ENCODE measurements at places on chromosomes 11 and 22. TPM values are rescaled to one million over a fixed set of nuclear protein-coding genes. Genes with fewer than 3 reads are reported as not detected.

SORL1 gene
- total RNA-seq, result 38.6 TPM

SYTL2 gene
- total RNA-seq, result 78.0 TPM

SYCE3 gene
- total RNA-seq, result 0.76 TPM

SYT12 gene
- total RNA-seq, result not detected

OR6T1 gene
- total RNA-seq, result not detected

XKR3 gene
- total RNA-seq, result 0.18 TPM

MS4A6E gene
- not detected for total RNA-seq

SCGB1A1 gene
- not detected for total RNA-seq

RIC3 gene
- 5.7 TPM for total RNA-seq

BATF2 gene
- 0.67 TPM for total RNA-seq

MYO18B gene
- total RNA-seq, result 6.1 TPM

SLC22A12 gene
- not detected for total RNA-seq

PTGDR2 gene
- total RNA-seq, result 1.1 TPM

DGCR8 gene
- total RNA-seq, result 71.9 TPM
